ENCODE measurements at places on chromosomes 12 and 14.
A peak's percentile ranks its signal among the peaks of the same experiment; 100 is the strongest.

GRCh38 chr14:80266930-80267329 is 55.6 kb upstream of the DIO2 start:
- DNase-seq: no peak

- no peak for DNase-seq
Observed at GRCh38 chr12:116104167-116104767, 173.2 kb downstream of the MED13L start.

DNA sequence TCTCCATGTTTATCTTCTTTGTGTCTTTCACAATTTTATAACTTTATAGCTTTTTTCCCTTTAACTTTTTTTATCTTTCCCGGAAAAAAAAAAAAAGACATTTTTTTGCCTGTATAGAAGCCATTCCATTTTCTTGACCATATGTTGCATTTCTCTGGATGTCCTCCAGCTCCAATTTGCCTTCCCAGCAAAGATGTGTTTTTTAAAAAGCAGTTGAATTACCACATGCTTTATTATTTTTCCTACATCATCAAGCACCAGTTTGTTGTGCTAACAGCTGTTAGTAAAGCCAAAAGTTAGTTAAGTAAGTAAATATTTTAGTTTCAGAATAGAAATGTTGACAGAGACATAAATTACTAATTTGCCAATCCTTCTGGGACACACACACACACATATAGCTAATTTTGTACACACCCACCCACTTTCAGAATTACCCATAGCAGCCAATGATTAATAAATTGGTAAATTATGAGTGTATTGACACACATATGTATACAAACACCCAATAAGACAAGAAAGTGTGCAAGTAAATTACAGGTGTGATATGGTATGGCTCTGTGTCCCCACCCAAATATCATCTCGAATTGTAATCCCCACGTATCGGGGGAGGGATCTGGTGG is 118.3 kb downstream of the SLC38A6 start:
- no peak for DNase-seq

GRCh38 chr14:43001731-43002130 is 1395.1 kb downstream of the LRFN5 start:
- DNase-seq: no peak

GRCh38 chr12:107859367-107859766 is 84.9 kb downstream of the ASCL4 start:
- DNase-seq: no peak

- no peak for DNase-seq
Observed at GRCh38 chr12:77387214-77387613, 321.8 kb upstream of the E2F7 start.

- no peak for DNase-seq
Observed at GRCh38 chr14:34662561-34663088, 32.7 kb upstream of the SNX6 start.

DNA sequence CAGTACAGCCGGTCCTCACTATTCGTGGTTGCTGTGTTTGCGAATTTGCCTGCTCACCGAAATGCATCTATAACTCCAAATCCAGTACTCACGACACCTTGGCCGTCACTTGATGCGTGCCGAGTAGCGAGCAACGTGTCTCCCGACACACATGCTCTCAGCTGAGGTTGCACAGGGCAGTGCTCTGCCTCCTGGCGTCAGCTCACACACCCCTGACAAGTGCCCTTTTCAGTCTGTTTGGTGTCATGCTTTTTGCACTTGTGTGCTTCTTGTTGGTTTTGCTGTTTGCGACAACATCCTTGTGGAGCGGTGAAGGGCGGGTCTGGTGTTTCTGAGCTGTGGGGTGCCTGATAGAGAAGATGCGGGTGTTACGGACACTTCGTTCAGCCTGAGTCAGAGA is 110.4 kb upstream of the RFLNA start:
- no peak for DNase-seq

GRCh38 chr12:123815968-123816367 is 53.9 kb downstream of the DNAH10 start:
- no peak for DNase-seq

- DNase-seq: no peak
Observed at GRCh38 chr14:51852541-51852940, 7.9 kb upstream of the GNG2 start.

DNA sequence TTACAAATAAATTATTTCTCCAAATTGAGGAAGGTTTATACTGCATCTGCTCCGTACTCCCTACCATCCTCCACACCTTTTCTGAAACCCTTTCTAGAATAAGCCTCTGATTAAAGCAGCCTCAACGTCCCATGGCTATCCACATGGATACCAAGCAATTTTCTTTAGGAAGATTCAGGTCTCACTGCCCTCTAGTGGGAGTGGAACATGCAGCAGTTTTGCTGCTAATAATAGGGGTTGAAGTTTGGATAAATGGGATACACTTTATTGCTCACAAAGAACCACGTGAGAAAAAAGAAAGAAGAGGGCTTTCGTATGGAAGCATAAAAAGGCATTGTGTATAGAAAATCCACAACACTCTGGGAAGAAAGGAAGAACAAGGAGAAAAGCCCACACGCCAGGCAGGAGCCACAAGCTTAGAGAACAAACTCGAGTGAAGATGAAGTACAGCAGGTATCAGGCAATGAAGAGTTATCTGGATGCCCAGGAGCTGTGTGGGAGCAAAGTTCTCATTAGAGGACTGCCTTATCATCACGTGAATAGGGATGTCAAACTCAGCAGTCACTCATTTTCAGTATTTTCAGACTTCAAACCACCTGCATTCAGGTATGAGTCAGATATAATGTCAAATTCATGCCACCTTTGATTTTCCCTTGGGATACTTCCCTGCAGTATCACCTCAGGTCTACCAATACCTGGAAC is 45.8 kb downstream of the CCER1 start:
- no peak for DNase-seq

GRCh38 chr12:94149119-94149780 is 873 bp downstream of the PLXNC1 start:
- DNase-seq: peak; percentile 49

Data from T-helper 2 cell treated with Interferon-gamma antibody and Interleukin-4, amounts not matched to agents 5 μg/mL and 100 μg/mL, for 36 hours (primary cell).